Stimulated activated naive CD8-positive, alpha-beta T cell treated with anti-CD3 and anti-CD28 coated beads, Interleukin-15, Interleukin-2, amounts not matched to agents 100 U/mL and 50 U/mL, for 24 hours (primary cell): ENCODE measurements at places on chromosomes 13 and 19.

DNA sequence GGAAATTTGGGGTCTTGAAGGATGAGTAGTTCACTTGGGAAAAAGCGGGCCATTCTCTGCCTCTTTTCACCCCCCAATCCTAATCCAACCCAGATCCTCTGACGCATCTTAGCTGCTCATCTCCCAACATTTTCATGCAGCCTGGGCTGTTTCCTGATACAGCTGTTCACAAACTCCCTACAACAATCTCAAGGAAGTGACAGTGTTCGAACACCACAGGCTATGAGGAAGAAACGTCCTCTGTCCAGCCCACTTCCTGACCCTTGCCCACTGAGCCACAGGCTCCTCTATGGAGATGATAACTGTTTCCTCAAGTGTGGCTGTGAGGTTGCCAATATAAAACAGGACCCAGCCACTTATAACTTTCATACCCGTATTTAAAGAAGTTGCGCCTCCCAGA, 16.2 kb downstream of the LMTK3 start:
- DNase-seq, result no peak

GRCh38 chr13:27393101-27393500, 31.3 kb upstream of the GTF3A start:
- no peak for DNase-seq

DNA sequence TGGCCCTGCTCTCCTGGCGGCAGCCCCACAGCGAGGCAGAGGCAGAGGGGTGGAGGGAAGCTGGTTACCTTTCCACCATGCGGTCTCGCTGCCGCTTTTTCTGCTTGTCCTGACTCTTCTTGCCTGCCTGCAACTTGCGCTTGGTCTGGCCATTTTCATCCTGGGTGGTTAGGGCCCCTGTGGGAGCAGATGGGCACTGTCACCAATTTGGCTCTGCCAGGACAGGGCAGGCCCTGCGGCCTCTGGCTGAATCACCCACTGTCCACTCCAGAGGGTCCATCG, 19.6 kb upstream of the AKAP8 start:
- DNase-seq, result no peak

GRCh38 chr13:45907503-45907902, 56.0 kb upstream of the SIAH3 start:
- no peak for DNase-seq

DNA sequence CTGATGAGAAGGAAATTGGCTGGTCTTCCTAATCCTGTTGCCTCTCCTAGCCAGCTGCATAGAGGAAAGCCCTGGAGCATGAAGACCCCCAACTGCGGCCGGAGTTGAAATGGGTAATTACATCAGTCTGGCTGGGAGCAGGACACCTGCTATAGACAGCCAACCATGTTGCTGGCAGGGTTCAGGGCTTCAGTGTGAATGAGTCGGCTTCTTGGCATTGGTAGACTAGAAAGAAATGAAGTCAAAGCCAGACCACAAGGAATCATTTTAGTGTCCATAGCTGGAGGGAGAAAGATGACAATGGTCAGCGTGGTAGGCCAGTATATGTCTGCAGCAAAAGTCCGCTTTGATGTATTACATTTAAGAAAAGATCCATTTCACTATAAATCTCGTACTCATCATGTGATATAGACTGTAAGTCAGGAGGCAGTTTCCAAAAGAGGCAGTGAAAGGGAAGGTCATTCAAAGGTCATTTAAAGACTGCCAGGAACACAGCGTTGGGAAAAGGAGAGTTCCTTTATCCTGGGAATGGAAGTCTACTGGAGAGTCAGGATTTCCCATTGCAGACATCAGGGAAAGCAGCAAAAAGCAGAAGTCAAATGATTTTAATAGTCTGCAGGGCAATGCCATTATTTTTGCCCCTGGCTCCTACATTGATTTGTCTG, 262.7 kb downstream of the DNAJC15 start:
- no peak for DNase-seq

DNA sequence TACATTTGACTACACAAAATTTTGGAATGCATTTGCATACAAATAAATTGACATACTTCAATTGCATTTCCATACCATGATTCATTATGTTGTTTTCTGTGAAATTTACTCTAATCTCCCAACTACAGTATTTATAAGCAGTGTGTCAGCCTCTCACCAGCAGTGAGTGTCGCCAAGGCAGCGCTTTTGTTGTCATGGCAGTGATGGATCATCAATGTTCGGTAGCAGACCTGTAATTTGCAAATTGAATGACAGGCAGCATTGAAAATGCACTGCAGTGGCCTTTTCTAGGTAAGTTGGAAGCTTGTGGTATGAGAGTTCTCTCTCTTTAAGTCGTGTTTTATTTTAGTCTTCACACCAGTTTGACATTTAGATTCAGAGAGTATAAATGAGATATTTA, 534.1 kb downstream of the PCDH17 start:
- no peak for DNase-seq
